Osteoblast (primary cell): ENCODE measurements at places on chromosomes 5 and 9.

- DNase-seq: no peak
Observed at GRCh38 chr5:18008940-18009339, 374.7 kb downstream of the TAF11L14 start.

DNA sequence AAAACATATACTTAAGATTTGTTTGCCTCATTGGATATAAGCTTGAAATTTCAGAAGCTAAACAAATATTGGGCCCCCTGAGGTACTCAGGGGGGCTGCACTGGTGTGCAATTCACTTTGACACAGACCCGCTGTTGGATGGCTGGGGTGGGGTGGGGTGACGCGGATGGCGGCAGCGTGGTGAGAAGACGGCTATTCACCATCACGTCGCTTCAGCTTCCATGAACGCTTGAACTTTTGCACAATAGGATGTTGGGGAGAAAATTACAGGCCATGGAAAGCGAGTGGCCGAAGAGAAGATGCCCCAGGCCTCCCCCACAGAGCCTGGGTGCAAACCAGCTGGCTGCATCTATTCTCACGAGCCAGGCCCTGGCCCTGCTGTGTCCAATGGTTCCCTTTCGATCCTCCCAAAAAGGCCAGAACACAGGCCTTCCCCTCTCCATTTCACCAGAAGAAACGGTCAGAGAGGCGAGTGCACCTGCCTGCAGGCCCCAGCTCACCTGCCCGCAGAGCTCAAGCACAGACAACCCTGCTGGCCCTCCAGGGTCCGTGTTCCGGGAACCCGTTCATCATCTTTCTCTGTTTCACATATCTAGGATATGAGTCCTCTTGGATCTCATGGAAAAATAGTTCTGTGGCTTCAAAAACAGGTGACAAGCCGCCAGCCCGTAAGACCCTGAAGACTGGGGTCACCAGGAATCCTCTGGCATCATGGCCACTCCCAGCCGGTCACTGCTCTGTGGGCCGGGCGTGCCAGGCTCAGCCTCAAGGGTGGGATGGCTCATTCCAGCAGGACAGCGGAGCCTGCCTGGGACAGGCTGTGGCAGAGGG is 46.8 kb upstream of the SARDH start:
- DNase-seq: peak; percentile 70

GRCh38 chr5:112713206-112713605 is 24.5 kb upstream of the APC start:
- no peak for DNase-seq

- DNase-seq: no peak
Observed at GRCh38 chr5:155258161-155258560, 244.6 kb downstream of the KIF4B start.

- peak; percentile 72 for DNase-seq
Observed at GRCh38 chr5:150554857-150555256, 46.9 kb downstream of the NDST1 start.

DNA sequence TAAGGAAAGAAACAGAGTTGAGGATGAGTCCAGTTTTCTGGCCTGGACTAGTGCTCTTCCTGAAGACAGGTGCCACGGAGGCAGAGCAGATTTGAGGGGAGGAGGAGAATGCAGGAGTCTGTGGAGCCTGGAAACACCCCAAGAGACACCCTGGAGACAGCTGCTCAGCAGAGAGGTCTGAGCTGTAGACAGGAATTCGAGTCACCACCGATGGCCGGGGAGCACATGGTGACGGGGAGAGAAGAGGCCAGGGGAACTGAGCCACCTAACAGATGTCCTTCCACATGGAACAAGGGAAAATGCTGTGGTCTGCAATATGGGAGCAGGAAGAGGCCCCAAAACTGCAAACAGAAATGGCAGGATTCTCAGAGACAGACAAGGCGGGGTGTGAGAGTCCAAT is 22.9 kb downstream of the CPLX2 start:
- DNase-seq: peak; percentile 18

DNA sequence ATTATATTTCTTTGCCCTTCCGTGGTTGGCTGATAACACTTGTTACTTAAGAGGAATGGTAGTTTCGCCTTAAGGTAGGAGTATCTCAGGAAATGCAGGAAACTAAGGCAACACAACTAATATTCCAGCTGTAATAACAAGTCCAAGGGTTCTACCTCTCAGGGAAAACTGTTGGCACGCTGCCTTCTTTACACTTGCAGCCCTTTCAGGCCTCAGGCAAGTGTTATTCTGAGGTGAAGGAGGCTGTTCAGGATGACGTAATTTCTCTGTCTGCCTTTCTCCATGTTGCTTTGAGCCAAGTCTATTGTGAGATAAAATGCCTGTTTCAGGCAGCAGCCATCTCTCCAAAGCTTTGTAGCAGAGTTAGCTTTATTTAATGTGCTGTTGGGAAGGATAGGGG is 38.0 kb downstream of the VCAN start:
- DNase-seq: no peak

DNA sequence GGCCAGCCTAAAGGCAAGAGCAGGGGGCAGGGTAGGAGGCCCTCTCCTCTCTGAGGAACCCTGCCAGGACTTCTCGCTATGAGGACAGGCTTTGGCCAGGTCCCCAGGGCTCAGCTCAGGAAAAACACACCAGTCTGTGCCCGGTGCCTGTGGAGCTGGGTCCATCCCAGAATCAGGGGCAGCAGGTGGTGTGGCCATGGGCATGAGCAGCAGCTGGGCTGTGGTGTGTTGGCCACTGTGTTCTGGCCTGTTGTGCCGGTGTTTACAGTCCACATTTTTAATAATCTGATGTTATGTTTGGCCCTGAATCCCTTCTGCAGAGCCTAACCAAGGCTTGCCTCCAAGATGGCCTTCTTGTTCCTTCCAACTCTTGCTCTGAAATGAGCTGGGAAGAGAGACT is 77.0 kb downstream of the FGF18 start:
- DNase-seq: no peak

GRCh38 chr9:134057751-134058701 is 9.8 kb downstream of the BRD3 start:
- peak; percentile 83 for DNase-seq

GRCh38 chr5:167702014-167702413 is 589.4 kb upstream of the WWC1 start:
- DNase-seq: no peak

DNA sequence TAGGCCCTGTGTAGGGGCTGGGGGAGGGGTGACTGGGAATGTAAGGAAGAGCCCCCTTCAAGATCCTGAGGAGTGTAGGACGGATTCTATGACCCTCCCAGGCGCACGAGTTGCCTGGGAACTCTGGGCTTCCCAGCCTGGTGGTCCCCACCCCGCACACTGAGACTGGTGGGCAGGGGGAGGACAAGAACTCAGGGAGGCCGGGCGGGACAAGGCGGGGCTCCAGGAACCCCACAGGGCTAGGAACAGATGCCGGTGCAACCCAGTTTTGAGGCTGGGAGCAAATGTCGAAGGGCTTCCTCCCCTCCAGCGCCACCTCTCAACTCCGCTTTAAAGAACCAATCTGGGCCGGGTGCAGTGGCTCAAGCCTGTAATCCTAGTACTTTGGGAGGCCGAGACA is 1.3 kb upstream of the VDAC1 start:
- no peak for DNase-seq

- no peak for DNase-seq
Observed at GRCh38 chr9:105438141-105438806, 9.6 kb upstream of the FSD1L start.

DNA sequence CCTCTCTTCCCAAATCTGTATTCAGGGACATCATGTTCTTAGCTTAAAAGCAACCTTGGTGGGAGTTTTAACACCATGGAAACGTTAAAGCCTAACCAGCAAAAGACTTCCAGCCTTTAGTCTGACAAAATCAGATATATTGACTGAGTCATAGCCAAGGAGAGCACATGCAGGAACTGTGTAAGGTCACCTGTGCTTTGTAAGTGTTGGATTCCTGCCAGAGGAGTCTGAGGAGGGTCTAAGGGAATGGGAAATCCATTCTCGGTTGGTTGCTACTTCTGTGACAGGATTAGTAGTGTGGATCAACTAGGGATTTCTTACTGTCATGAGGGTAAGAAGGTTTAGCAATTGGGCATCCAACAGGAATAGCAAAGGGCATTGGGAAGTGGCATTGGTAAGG is 142.0 kb upstream of the CHD1 start:
- DNase-seq: no peak

GRCh38 chr5:135605221-135605620 is 26.4 kb upstream of the CXCL14 start:
- DNase-seq: no peak

GRCh38 chr9:32931129-32931528 is 70.3 kb downstream of the APTX start:
- DNase-seq: no peak

DNA sequence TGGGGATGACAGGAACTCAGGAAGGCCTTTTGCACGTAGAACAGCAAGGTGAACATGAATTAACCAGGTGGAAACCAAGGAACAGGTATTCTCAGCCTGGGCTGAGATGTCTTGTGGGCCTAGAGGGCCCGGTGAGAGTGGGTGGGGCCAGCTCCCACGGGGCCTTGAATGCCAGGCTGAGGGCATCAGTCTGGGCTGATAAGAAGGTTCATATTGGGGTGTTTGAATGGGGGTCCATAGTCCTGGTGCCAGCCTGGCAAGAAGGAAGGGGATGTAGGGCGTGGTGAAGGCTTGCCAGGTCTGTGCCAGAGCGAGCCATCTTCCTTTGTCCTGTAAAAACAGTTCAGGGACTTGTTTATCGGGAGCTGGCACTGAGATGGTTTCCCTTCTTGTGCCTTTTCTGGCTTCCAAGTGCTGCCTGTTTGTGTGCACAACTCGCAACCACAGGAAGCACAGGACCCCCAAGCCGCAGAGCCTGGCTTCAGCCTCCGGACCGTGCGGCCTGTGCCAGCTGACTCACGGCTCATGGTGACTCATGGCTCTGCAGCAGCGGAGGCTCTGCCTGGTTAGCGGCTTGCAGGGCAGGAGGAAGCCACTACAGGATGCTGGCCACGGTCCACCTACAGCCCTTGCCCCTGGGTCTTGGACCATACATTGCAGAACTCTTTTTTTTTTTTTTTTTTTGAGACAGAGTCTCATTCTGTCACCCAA is 2.4 kb downstream of the CARD19 start:
- DNase-seq: peak; percentile 99

- peak; percentile 61 for DNase-seq
Observed at GRCh38 chr9:93320591-93321219, 130.8 kb upstream of the FAM120A start.

- peak; percentile 86 for DNase-seq
Observed at GRCh38 chr9:99680191-99680590, 141.5 kb upstream of the NR4A3 start.

DNA sequence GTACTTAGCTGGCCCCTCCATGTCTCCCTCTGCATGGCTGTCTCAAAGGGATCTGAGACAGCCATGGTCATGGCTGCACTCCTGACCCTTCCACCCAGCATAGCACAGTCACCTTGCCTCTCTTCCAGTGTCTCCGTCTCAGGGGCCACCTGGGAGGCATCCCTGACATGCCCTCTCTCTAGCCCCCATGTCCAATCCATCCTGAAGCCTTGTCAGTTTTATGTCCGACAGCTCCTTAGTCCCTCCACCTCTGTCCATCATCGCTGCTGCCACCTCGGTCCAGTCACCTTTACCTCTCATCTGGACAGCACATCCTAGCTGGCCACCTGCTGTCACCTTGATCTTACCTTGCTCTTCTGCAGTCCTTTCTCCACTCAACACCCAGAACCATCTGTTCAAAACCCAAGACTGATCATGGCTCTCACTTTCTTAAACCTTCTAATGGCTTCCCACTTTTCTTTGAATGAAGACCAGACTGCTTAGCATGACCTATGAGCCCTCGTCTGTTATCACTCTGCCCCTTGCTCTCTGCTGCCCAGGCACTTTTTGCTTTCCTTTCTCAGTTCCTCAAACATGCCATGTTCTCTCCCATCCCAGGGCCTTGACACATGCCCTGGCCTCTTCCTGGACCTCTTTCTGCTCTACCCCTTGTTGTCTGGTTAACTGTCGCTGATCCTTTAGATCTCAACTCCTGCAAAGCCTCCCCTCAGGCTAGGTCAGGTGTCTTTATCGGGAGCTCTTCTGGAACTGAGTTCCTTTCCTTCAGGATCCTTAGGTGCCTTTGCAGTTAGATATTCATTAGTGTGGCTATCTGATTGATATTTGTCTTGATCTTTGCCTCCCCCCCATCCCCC is 181.8 kb upstream of the PITX1 start:
- peak; percentile 11 for DNase-seq

DNA sequence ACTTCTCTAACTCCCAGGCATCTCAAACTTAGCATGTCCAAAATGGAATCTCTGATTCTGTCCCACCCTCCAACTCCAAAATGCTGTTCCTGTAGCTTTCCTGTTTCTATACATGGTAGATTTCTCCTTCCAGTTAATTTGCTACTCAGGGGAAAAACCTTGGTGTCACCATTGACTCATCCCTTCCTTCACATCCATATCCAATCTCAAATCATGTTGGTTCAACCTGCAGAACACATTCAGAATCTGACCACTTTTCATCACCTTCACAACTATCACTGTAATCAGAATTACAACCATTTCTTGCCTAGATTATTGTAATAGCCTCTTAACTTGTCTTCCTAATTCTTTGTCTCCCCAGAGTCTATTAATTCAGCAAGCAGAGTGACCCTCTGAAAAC is 10.8 kb downstream of the RIOK2 start:
- no peak for DNase-seq

DNA sequence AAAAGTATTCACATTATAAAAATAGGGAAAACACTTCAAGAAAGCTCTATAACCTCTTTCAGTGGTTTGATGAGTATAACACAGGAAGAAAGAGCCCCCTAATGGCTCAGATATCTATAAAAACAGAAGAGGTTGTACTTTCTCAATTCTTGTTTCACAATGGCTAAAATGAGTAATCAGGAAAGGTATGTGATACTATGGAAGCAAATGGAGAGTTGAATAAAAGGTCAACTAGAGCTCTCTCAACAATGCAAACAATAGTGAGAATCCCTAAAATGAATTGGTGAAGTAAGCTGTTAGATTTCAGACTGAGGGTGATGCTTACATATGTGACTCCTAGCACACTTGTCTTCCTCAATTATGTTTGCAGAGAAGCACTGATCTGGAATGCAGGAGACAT is 584.6 kb upstream of the CDH18 start:
- DNase-seq: no peak

DNA sequence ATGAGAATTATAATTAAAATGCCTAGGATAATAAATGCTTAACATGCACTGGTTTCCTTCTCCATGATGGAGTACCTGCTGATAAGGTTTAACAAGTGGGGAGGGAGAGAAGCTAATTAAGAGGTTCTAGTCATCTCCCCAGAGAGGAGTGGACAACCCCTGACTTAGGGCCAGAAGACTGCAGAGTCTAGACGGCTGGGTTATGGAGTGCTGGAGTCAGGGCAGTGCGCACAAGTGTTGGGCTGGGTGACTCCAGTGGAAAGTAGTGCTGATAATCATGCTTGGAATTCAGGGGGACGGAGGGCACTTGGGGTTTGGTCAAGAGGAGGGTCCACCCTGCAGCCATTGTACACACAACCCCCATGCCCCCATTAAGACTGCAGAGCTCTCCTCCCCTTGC is 32.8 kb upstream of the TGFBI start:
- peak; percentile 76 for DNase-seq
